ENCODE measurements at places on chromosomes 4 and X.

GRCh38 chrX:69102612-69103194 lies 62.5 kb downstream of the PJA1 start:
- DNase-seq: no peak

- no peak for DNase-seq
These were observed 264.3 kb upstream of the AGTR2 start for GRCh38 chrX:115906276-115906675.

- DNase-seq: no peak
These were observed 1028.4 kb upstream of the INTU start for GRCh38 chr4:126604268-126604867.

DNA sequence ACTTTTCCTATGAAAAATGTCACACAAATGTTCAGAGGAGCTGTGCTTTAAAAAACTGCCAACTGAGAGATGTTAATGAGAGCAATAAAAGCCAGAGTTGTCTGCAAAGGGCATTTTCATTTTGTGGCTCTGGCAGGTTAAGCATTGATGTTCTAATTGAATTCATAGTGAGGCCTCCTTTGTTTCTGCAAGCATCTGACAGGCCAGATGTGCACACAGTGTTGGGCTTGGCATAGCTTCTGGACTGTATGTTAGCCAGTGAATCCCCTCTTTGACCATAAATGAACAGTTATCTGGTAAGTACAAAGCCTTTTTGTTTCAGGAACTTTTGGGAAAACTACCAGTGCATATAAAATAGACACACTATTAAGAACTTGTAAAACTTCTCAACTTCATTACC lies 81.9 kb downstream of the JADE3 start:
- no peak for DNase-seq

GRCh38 chrX:15143050-15143824 lies 126.6 kb downstream of the ASB9 start:
- DNase-seq: peak; percentile 24

DNA sequence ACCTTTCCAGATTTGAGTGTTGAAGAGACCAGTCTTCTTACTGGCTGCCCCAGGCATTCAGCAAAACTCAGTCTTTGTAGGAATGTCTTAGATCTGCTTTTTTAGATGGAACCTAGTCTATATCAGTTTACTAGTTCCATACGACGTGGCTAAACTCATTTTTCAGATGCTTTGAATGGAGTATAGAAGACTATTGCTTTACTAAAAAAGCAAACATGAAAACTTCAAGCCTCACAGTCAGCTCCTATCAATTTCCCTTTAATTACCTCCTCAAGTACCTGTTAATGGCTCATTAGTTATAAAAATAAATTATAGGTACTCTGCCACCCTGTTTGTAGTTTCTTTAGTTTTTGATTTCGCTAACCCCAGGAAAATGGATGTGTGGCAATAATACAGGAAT lies 63.0 kb upstream of the STOX2 start:
- DNase-seq: no peak

DNA sequence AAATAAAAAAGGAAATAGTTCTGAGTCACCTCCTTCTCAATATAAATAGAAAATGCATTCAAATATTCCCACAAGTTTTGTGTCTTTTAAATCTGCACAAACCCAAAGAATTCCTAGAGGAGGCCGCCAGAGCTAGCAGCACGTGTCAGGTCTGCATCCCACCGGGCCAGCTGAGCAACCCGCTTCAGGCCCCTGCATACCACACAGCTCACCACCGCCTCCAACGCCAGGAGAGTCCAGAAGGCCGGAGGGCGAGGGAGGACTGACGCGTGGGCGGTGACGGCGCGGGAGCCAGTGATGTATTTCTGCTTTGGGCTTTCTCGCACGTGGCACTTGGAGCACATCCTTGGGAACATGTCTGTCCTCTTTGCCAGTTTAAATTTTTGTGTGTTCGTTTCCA lies 61.9 kb upstream of the CLDN34 start:
- DNase-seq: no peak

GRCh38 chr4:26197018-26197779 lies 123.6 kb upstream of the RBPJ start:
- DNase-seq: peak; percentile 73

DNA sequence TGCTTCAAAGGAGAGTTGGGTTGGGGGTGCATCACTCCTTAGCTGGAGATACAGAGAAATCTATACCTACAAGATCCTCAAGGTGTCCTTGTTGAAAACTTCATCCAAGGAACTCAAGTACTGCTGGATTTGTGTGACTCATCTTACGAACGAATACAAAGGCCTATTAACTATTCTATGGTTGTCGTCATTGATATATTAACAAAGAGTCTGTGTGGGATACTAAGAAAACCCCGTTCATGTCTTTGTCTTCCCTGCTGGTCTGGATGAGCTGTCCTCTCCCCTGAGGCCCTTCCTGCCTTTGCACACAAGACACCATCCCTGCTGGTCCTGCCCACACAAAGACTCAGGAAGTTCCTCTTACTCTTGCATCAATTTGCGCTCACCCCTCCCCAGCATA lies 54.9 kb upstream of the IRF2 start:
- DNase-seq: no peak

- no peak for DNase-seq
These were observed 357 bp upstream of the ETNPPL start for GRCh38 chr4:108763226-108763593.

DNA sequence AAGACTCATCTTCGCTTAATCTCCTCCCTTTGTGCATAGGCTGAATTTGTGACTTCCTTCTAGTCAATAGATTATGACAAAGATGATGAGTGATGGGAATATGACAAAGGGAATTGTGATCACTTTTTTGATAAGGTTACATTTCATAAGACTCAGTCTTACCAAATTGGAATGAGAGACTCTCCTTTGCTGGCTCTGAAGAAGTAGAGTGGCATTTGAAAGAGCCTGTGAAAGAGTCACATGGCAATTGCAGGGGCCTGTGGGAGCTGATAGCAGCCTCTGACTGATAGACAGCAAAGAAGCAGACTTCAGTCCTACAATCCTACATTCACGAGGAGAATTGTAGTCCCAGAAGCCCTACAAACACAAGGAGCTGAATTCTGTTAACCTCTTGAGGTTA lies 44.9 kb upstream of the ADAMTS3 start:
- no peak for DNase-seq

- DNase-seq: no peak
These were observed 106.4 kb downstream of the ABLIM2 start for GRCh38 chr4:8052160-8052691.

DNA sequence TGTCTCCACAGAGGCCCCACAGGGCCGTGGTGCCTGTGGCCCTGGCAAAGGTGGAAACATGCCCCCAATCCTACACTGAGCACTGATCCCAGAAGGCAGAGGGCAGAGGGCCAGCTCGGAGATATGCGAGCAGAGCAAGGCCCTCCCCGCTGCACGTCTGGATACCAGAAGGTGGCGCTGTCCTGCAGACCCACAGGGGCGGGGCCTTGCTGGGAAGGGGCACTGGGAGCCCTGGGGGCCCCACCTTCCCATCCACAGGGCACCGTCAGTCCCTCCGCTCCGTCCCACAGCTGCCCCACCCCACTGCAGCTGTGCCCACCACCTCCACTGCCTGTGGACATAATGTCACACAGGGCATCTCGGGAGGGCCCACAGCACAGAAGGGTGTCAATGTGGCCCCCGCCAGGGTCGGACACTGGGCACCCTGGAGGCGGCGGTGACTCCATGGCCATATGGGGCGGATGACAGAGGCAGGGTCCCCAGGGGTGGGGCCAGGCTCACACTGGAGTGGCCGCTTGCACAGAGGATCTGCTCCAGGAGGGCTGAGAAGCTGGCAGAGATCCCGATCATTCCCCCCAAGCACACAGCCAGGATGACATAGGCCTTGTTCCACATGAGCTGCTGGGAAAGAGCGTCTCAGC lies 4.8 kb downstream of the SLC49A3 start:
- DNase-seq: peak; percentile 36

DNA sequence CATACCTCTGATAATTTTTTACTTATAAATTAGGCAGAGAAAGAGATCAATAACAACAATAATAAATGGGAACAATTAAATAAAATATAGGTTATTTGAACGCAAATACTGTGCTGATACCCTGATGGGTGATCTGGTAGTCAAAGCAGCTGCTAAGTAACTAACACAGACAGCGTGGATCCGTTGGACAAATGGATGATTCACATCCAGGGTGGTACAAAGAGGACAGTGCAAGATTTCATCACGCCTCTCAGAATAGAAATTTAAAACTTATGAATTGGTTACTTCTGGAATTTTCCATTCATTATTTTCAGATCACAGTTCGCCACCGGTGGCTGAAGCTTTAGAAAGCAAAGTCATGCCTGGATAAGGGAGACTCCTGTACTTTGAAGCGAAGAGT lies 1066.0 kb upstream of the ADGRL3 start:
- no peak for DNase-seq

GRCh38 chrX:7253565-7253964 lies 105.6 kb upstream of the PUDP start:
- DNase-seq: no peak

DNA sequence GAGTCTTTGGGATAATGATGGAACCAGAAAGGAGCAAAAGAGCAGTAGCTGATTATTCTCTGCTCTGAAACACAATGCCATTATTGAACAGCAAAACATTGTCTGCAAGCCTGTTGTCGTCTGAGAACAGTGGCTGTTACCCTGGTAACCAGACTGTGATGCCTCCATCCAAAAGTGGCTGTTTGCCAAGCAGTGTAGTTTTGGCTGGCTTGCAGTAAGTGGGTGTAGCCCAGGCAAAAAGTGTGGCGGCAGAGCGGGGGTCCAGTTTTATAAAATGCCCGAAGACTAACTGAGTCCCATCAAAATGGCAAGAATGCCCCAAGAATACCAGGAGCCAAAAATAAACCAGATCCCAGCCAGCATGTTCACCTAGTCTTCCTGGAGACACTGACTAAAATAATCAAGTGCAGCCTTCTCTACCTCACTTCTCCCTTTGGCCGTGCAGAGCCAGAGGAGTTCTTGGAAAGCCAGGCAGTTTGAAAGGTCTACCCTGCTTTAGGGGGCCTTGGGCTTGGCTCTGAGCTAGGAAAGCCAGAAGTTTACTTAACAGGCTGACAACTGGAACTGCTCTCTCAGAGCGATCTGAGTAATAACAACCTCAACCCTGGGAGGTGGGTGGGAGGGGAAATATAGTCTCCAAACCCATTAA lies 2.6 kb downstream of the PLP1 start:
- no peak for DNase-seq

- DNase-seq: no peak
These were observed 746.6 kb upstream of the PABPC4L start for GRCh38 chr4:134948110-134948642.

GRCh38 chrX:100995469-100995868 lies 26.0 kb downstream of the ARL13A start:
- no peak for DNase-seq

DNA sequence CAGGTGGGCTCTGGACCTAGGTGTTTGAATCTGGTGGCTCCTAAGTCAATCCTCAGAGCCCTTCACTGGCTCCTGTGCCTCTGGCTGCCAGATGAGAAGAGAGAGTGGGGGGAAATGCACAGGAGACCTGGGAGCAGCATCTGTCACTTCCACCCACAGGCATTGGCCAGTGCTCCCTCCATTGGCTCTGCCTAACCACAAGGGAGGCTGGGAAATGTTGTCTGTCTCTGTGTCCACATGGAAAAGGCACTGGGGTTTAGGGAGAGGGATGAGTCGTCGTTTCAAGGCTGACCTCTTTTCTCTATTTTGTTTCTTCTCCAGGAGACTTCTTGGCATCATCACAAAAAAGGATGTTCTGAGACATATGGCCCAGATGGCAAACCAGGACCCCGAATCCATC lies 76.4 kb downstream of the CLCN4 start:
- DNase-seq: no peak
